ENCODE measurements at places on chromosomes 3 and 15.

DNA sequence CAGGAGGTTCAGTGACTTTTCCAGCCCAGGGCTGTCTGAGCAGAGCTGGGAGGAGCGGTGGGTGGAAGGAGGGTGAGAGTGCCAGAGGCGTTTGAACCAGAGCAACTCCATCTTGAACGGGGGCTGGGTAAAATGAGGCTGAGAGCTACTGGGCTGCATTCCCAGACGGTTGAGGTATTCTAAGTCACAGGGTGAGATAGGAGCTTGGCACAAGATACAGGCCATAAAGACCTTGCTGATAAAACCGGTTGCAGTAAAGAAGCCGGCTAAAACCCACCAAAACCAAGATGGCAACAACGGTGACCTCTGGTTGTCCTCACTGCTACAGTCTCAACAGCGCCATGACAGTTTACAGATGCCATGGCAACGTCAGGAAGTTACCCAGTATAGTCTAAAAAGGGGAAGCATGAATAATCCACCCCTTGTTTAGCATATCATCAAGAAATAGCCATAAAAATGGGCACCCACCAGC is 60.2 kb downstream of the ABTB1 start:
- DNase-seq, result no peak

GRCh38 chr15:37246856-37247255 is 146.5 kb upstream of the MEIS2 start:
- DNase-seq, result no peak

DNA sequence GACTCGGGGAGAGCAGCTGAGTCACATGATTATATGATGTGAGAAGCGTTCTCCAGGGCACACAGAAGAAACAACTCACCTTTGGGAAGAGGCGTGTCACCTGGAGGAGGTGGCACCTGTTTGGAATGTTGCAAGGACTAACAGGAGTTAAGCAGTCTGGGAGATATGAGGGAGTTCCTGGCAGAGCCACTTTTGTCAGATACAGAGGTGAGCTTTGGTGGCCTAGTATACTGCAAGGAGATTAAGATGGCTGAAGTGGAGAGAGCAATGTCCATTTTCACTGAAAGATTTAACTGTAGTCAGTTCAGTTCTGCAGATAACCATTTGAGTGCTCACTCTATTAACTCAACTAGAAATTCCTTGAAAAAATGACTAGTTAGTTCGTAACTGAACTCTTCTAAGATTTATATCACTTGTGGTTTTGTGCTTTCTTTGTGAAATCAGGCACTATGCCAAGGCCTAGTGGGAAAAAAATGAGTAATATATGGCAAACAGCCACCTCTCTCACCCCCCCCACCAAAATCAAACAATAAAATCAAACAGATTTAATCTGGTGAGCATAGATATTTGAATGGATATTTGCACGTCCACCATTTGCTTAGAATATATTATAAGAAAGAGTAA is 61.3 kb downstream of the CRYBG3 start:
- no peak for DNase-seq

DNA sequence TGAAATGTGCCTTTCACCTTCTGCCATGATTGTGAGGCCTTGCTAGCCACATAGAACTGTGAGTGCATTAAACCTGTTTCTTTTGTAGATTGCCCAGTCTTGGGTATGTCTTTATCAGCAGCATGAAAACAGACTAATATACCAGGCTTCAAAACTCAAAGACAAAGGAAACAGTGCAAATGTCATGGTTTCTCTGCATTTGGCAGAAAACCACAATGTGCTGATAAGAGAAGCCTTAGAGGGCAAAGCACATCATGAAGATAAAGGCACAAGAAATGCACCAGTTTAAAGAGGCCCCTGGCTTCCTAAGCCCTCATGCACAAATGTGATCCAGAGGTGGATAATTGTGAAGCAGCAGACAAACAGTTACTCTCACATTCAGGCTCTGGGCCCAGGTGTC is 259.2 kb downstream of the CPNE4 start:
- DNase-seq, result no peak

GRCh38 chr3:181403876-181404660 is 307.7 kb upstream of the SOX2 start:
- no peak for DNase-seq

GRCh38 chr15:88810446-88810845 is 7.2 kb downstream of the ACAN start:
- DNase-seq, result no peak

- no peak for DNase-seq
These were observed 30.1 kb downstream of the SPSB4 start for GRCh38 chr3:141081141-141081795.
